ENCODE measurements at places on chromosomes 16 and 17.

- no peak for DNase-seq
Measured at GRCh38 chr17:18860161-18860972, 2.4 kb downstream of the PRPSAP2 start.

- DNase-seq = no peak
Measured at GRCh38 chr16:31273187-31273586, 13.4 kb downstream of the ITGAM start.

- DNase-seq = no peak
Measured at GRCh38 chr16:22260490-22260889, 36.7 kb upstream of the POLR3E start.

DNA sequence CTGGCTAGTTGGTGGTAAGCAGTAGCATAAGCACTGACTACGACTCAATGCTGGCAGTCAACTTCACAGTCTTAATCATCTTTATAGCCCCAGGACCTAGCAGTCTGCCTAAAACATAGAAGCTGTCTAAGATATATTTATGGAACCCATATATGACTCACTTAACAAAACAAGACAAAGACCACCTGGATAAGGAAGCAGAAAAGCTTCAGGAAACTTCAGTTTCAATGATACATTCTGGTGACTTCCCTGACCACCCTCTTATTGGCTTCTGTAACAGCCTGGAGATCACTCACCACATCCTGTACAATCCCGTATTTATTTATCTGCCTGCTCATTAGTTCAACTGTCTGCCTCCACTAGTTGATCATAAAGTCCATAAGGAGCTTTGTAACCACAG is 95.5 kb downstream of the PMP22 start:
- no peak for DNase-seq

DNA sequence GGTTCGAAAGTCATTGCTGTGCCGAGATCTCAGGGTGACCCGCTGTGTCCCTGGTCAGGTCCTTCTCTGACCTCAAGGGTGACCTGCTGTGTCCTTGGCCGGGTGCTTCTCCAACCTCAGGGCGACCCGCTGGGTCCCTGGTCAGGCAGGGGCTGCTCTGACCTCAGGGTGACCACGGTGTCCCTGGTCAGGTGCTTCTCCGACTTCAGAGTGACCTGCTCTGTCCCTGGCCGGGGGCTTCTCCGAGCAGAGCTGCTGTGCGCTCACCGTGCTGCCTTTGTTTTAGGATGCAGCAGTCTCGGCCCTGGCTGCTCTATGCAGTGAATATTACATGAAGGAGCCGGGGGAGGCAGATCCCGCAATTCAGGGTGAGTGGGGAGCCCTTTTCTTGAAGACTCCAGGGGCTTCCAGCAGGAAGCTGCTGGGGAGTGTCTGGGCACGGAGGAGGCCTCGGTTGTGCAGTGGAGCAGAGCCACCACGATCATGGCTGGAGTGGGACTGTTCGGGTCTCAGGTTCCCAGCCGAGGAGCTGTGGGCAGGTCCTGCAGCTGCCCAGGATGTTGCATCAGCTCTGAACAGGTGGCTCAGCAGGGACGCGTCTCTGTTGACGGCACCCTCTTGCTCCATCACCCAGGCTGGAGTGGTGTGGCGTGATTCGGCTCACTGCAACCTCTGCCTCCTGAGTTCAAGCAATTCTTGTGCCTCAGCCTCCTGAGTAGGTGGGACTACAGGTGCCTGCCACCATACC is 83.7 kb upstream of the ZNF750 start:
- no peak for DNase-seq

DNA sequence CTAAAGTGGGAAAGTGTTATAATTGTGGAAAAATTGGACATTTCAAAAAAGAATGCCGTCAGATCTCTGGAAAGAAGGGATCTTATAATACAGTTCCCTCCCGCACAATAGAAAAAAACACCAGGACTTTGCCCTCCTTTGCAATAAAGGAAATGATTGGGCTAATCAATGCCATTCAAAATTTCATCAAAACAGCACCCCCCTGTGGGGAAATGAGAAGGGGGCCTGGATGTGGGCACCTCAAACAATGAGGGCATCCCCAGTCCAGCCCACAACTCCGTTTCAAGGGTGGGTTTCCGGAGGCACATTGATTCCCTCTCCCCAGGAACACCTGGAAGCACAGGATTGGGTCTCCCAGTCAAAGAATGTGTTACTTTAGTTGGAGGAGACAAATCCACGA is 26.1 kb downstream of the CD300LG start:
- DNase-seq = no peak

GRCh38 chr16:30923554-30924075 is at the start of gene FBXL19:
TSS of gene FBXL19 (plus strand) at chr16:30923572. CDS start at chr16:30925755, 2,183 bp downstream.
- no peak for DNase-seq

- no peak for DNase-seq
Measured at GRCh38 chr16:86134802-86135461, 236.0 kb downstream of the IRF8 start.

- DNase-seq = no peak
Measured at GRCh38 chr16:80541306-80541694, 507 bp downstream of the DYNLRB2 start.

DNA sequence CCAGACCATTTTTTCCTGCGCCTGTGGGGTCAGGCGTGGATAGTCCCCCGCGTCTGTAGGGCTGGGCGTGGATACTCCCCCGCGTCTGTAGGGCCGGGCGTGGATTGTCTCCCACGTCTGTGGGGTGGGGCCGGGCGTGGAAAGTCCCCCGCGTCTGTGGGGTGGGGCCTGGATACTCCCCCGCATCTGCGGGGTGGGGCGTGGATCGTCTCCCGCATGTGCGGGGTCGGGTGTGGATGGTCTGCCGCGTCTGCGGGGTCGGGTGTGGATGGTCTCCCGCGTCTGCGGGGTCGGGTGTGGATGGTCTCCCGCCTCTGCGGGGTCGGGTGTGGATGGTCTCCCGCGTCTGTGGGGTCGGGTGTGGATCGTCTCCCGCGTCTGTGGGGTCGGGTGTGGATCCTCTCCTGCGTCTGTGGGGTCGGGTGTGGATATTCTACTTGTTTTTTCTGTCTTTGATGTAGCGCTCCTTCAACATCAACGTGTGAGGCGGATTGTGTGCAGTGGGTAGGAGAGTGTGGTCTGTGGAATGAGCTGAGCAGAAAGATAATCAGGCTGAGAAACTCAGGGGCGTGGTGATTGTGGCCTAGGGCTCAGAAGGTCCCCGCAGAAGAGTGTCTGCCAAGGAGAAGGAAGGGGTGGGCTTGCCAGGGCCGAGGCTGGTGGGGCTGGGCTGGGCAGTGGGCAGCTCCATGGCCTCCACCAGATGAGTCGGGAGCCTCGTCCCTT is 3.2 kb downstream of the GNPTG start:
- no peak for DNase-seq

- no peak for DNase-seq
Measured at GRCh38 chr16:56833243-56833970, 31.6 kb upstream of the SLC12A3 start.

- no peak for DNase-seq
Measured at GRCh38 chr16:12627394-12627793, 176.3 kb downstream of the CPPED1 start.

DNA sequence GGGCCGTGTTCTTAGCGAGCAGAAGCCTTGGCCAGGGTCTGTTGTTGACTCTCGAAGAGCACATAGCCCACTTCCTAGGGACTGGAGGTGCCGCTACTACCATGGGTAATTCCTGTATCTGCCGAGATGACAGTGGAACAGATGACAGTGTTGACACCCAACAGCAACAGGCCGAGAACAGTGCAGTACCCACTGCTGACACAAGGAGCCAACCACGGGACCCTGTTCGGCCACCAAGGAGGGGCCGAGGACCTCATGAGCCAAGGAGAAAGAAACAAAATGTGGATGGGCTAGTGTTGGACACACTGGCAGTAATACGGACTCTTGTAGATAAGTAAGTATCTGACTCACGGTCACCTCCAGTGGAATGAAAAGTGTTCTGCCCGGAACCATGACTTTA is 18.5 kb downstream of the RSPRY1 start:
- DNase-seq = no peak

DNA sequence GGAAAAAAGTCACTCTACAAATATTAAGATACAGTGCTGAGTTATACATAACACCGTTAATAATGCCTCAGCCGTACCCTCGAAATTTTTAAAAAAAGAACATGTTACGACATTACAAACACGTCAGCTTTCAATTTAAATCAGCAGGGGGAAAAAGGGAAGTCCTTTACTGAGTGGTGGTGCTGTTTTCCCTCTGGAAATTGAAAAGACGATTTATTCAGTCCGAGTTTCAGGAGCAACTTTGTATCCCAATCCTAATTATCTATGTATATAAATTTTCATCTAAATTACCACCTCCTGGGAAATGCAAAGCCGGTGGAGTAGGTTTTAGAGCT is 1.3 kb downstream of the NETO2 start:
- DNase-seq = no peak

GRCh38 chr16:75229172-75230031 is 10.6 kb downstream of the CTRB1 start:
- no peak for DNase-seq

DNA sequence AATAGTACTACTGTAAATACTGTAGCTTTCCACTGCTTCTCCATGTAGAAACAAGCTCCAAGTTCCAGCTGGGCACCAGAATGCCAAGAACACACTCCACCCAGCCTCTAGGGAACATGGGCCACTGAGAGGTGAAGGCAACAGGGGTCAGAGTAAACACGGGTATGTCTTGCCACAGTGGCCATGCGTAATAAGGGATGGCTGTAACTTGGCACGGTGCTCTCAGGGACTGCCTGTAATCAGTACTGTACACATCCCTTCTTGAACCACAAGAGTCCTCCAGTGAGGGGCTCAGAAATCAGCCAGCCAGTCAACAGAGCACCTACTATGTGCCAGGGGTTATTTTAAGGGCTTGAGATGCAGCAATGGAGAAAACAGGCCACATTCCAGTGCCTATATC is 10.8 kb downstream of the LRRC59 start:
- DNase-seq = no peak

DNA sequence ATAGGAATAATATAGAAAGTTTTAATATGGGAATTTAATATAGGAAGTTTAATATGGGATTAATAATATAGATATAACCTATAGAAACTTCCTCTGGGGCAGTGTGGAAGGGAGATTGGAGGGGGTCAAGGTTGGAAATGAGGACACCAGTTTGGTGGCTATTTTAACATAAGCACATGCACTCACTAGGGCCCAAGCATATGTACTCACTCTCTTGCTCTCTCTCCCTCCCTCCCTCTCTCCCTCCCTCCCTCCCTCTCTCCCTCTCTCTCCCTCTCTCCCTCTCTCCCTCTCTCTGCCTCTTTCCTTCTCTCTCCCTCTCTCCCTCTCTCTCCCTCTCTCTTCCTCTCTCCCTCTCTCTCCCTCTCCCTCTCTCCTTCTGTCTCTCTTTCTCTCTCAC is 528.1 kb downstream of the NPIPA7 start:
- DNase-seq = no peak

GRCh38 chr17:9998060-9998459 is 93.0 kb upstream of the RCVRN start:
- DNase-seq = no peak

- DNase-seq = no peak
Measured at GRCh38 chr17:74780443-74781238, 4.5 kb upstream of the NAT9 start.

- DNase-seq = no peak
Measured at GRCh38 chr17:20966870-20967269, 75.9 kb downstream of the USP22 start.

- DNase-seq = no peak
Measured at GRCh38 chr16:19400711-19401110, 17.0 kb upstream of the TMC5 start.

DNA sequence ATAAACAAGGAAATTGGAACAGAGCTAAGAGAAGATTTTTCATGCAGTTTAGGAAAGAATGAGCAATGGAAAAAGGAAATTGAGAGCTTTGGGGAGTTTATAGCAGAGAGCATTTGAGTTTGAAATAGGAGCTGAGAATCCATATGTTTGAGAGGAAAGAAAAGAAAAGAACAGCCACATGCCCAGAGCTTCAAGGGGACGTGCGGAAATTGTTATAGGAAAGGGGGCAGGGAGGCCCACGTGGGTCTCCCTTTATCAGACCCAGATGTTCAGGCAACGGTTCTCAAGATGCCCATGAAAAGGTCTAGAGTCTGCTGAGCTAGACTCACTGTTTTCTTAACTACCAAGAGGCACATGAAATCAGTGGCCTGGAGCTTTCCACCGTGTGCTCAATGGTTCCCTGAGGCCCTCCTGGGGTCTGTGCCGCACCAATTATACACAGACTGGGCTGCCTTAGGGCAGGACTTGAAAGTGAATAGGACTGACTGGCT is 31.2 kb downstream of the CHD9 start:
- DNase-seq = no peak

- no peak for DNase-seq
Measured at GRCh38 chr16:82167670-82168069, 2.4 kb downstream of the MPHOSPH6 start.

DNA sequence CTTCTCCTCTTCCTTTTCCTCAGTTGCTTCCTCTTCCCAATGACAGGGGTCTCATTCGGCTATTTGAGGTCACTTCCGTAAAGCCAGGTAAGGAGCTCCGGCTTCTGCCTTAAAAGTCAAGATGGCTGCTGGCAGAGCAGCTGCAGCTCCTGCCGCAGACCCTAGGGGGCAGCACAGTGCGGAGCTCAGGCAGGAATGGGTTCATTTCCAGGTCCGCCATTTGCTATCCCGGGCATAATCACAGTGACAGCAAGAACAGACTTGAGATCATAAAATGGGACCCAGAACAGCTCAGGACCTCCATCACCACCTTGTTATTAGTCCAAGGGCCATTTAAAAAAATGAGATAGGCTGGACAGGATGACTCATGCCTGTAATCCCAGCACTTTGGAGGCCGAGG is 199.5 kb downstream of the ZNF18 start:
- DNase-seq = no peak

DNA sequence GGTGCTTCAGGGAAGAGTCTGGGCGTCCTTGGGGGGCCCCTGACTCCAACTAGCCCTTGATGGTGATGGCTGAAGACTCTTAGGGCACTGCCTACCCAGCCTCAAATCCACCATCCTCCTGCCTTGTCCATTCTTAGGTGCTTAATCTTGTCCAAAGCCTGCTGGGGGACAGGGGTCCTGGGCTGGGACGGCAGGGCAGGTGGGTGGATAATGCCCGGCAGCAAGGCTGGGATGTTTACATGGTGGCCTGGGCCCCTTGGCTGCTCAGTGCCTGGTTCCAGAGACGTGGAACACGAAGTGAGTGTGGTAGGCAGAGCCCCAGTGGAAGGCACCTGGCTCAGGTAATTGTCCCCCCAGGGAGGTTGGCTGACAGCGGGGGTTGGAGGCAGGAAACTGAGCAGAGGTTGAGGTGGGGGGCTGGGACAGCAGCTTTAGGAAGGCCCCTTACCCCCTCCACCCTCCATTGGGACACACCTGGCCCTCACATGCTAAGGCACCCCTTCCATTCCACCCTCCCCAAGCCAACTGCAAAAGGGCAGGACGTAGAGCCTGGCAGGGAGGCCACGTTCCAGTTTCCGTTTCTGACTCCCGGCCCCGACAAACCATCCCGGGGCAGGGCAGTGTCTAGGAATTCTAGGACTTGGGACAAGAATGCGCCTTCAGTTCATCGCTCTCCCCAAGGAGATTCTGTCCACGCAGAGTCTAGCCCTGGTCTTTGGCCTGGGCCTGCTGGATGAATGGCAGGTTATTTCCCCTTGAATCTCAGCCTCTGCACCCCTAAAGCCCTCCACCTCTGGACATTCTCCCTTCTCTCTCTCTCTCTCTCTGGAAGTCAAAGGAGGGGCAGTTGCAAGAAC is 1.9 kb downstream of the FOXJ1 start:
- DNase-seq = no peak

GRCh38 chr17:7592422-7593021 is 2.6 kb upstream of the SOX15 start:
- DNase-seq = no peak

All from stimulated activated CD8-positive, alpha-beta memory T cell treated with anti-CD3 and anti-CD28 coated beads, Interleukin-4, amount 100 ng/mL, for 1 hour (primary cell).